ENCODE measurements at places on chromosomes 11 and 22.

DNA sequence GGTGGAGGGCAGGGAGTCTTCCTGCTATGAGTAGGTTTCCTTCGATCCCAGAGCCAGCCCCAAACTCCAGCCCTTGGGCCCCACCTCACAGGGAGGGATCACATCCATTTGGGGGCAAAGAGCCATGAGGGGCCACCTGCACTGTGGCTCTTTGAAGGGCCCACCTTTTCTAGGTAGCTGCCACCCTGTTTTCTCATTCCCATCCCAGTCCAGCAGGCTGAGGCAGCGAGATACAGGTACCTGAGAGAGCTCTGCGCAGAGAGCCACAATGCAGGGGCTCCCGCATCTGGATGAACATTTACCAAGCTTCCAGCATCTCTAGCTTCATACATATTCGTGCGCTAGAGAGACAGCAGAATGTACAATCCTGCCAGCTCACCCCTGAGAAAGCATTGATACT lies 16.3 kb downstream of the FXYD6 start:
- no peak for DNase-seq

GRCh38 chr11:127675581-127675980 lies 675.0 kb upstream of the KIRREL3 start:
- no peak for DNase-seq

- no peak for DNase-seq
Observed at GRCh38 chr22:43490311-43490710, 78.5 kb downstream of the MPPED1 start.

GRCh38 chr22:33639588-33640254 lies 280.6 kb downstream of the LARGE1 start:
- DNase-seq, result no peak

DNA sequence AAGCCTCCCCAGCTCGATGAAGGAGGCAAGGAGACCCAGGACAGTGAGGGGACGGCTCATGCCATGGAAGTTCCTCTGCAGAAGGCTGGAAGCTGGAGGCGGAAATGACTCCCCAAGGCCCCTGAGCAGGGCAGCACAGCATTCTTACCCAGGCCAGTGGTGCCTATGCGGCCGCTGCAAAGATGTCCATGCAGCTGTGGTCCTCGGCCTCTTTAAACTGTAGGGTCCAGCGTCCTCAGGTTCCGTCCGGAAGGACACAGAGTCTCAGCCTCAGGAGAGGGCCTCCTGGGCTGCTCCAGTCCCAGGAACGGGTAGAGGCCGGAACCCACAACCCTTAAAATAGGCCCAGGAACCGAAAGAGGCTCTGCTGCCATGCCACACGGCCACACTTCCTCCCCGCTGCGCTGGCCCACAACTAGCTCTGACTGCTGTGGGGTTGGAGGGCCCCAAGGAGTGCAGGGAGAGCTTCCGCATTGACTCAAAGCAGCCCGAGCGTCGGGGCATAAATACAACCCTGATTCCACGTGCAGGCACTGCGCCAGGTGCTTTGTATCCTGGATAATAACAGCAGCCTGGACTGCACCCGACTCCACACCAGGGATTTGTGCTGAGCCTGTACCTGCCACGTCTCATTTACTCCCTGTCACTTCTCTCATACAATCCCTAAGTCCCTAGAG lies 5.5 kb downstream of the KIAA0930 start:
- DNase-seq, result peak; percentile 73

DNA sequence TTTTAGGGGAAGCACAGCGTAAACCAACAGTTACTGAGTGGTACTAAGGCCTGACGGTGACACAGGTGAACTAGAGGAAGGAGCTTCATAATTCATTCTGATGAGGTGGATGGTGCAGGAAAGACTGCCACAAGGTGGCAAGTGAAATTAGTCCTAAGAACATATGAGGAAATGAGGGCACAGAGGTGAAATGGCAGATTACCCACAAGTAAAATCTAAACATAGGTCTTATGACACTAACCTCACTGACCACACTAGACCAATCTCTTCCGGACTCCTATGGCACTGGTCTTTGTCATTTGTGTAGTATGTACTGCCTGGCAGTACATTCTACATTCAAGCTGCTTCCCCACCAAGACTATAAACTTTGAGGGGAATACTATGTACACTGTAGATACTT lies 20.2 kb downstream of the GAB2 start:
- no peak for DNase-seq

DNA sequence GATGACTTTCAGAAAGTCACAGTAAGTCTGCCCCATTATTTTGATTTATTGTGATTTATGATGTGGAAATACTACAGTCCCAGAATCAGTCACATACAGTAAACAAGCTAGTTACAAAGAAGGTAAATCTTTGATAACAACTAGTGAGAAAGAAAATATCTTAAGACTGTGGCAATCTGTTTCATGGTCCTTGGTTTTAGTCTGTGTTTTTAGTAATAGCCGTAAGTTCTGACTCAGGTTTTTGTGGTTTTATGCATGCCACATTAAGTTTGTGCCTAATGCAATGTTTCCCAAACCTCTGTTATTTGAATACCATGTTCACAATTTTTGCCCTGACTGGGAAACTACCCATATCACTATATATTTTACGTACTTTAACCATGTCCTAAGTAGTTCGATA lies 6.7 kb downstream of the CEP295 start:
- DNase-seq, result no peak

All from NCI-H2081 (cell line).